RWPE1 (cell line): ENCODE measurements at places on chromosomes 1 and 21.

DNA sequence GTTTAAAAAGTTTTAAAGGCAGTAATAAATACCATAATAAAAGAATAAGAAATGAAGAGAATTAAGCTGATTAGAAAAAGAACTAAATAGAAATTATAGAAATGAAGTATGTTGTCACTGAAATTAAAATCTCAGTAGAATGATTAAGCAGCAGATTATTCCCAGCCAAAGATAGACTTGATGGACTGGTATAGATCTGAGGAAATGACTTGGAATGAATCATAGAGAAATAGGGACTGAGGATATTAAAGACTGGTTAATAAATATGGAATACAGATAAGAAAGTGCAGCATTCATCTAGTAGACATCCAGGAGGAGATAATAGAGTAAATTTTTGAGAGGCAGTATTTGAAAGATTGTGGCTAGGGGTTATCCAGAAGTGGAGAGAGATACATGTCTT is 28.7 kb downstream of the MARK1 start:
- DNase-seq: peak; percentile 50

GRCh38 chr21:45015469-45015860 is 58.9 kb upstream of the ADARB1 start:
- DNase-seq: no peak

GRCh38 chr1:91523482-91523881 is 22.8 kb downstream of the CDC7 start:
- DNase-seq: no peak

DNA sequence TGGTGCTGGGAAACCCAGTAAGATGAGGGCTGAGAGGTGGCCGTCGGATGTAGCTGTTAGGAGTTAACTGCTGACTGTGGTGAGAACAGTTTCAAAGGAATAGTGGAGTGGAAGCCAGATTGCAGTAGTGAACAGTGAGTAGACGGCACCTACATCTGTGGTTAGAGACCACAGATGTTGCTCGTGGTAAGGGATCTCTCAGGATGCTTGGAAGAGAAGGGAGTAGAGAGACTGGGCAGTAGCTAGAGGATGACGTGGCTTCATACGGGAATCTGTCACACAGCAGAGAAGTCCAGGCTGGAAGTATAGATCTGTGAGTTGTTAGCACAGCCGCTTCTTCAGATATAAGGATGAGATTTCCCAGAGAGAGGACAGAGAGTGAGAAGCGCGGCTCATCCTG is 7.8 kb upstream of the ARTN start:
- DNase-seq: no peak

- DNase-seq: no peak
Measured at GRCh38 chr21:43188181-43188580, 19.4 kb downstream of the CRYAA start.

GRCh38 chr1:59173721-59174120 is 123.2 kb upstream of the FGGY start:
- no peak for DNase-seq

- no peak for DNase-seq
Measured at GRCh38 chr1:184258525-184258924, 128.3 kb upstream of the C1orf21 start.
